ENCODE measurements at places on chromosomes 7 and 10. TPM values are rescaled to one million over a fixed set of nuclear protein-coding genes. Genes with fewer than 3 reads are reported as not detected.
A peak's percentile ranks its signal among the peaks of the same experiment; 100 is the strongest.

- no peaks in the 10 kb centered on the region for H3K27me3 ChIP-seq
- no peak overlapping the region for H3K27ac ChIP-seq
- no peaks in the 10 kb centered on the region for H3K36me3 ChIP-seq
- no peaks in the 10 kb centered on the region for H3K4me1 ChIP-seq
- H3K4me3 ChIP-seq: no peak overlapping the region
Observed at GRCh38 chr7:46672861-46673260, 751.8 kb upstream of the IGFBP3 start.

DNA sequence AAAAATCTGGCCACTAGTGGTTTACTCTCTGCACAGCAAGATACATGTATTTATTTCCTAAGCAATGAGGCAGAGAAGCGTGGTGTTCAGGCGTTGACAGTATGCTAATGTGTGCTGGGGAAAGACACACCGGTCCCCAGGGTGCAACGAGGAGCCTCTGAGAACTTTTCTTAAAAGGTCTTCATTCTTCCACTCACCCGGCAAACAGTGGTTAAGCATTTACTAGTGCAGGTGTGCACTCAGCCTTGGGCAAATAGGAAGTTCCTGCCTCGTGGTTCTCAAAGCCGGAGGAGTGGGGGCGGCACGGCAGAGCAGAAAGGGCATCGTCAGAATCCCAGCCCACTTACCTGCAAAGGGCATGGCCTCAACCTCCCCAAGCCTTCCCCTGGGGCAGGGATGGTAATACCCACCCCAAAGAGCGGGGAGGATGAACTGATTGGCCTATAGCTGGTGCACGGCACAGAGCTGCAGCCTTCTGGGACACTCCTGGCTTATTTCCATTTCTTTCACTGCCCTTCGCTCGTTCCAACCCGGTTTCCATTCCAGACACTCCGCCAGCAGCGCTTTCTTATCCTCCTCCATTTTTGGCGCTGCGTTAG is 184.3 kb upstream of the CTBP2 start:
- no peaks in the 10 kb centered on the region for H3K27me3 ChIP-seq
- H3K4me3 ChIP-seq: no peak overlapping the region
- DNase-seq: peak; percentile 45
- no peaks in the 10 kb centered on the region for H3K36me3 ChIP-seq

DNA sequence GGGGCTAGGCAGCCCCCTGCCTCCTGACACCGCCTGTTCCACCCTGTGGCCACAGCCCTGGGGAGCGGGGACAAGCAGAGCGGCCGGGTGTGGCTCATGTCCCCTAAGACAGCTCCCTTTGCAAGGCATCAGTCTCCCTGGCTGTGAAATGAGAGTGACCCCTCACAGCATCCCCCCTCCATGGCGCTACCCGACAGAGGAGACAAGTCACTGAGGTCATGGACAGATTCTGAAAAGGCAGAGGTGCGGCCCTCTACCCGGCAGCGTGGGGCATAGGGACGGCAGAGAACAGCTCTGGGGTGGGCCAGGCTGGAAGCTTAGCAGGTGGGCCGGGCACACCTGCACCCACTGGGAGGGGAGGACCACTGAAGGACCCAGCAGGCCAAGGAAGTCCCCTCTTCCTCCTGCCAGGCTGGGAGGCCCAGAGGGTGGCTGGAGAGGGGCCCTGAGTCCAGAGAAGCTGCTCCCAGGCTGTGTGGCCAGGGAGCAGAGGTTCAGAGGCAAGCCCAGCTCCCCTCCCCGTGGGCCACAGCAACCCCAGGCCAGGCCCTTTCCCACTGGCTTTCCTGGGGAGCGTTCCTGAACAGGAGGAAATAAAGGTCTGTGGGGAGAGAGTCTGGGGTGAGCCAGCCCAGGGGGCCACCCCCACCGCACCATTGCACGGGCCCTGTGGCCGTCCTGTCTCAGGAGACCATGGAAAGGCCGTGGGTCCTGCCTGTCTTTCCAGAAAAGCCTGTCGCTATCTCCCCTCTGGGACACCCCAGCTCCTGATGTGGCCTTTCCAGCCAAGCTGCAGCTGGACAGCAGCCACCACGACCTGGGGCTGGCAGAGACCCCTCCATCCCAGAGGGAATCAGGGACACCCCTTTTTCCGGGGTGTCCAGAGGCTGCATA is 1.7 kb downstream of the ADAP1 start:
- H3K4me3 ChIP-seq: no peak overlapping the region
- H3K4me1 ChIP-seq: peaks cover 15% of the 10 kb centered on the region
- no peaks in the 10 kb centered on the region for H3K27me3 ChIP-seq
- DNase-seq: no peak
- no peaks in the 10 kb centered on the region for H3K36me3 ChIP-seq

GRCh38 chr7:138025215-138026186 is 23.6 kb upstream of the CREB3L2 start:
- H3K36me3 ChIP-seq: no peaks in the 10 kb centered on the region
- H3K27me3 ChIP-seq: no peaks in the 10 kb centered on the region
- H3K4me1 ChIP-seq: no peaks in the 10 kb centered on the region
- H3K4me3 ChIP-seq: no peak overlapping the region

Gene OR2A12
- not detected for total RNA-seq

Gene SPACDR
- total RNA-seq: 1.5 TPM

DNA sequence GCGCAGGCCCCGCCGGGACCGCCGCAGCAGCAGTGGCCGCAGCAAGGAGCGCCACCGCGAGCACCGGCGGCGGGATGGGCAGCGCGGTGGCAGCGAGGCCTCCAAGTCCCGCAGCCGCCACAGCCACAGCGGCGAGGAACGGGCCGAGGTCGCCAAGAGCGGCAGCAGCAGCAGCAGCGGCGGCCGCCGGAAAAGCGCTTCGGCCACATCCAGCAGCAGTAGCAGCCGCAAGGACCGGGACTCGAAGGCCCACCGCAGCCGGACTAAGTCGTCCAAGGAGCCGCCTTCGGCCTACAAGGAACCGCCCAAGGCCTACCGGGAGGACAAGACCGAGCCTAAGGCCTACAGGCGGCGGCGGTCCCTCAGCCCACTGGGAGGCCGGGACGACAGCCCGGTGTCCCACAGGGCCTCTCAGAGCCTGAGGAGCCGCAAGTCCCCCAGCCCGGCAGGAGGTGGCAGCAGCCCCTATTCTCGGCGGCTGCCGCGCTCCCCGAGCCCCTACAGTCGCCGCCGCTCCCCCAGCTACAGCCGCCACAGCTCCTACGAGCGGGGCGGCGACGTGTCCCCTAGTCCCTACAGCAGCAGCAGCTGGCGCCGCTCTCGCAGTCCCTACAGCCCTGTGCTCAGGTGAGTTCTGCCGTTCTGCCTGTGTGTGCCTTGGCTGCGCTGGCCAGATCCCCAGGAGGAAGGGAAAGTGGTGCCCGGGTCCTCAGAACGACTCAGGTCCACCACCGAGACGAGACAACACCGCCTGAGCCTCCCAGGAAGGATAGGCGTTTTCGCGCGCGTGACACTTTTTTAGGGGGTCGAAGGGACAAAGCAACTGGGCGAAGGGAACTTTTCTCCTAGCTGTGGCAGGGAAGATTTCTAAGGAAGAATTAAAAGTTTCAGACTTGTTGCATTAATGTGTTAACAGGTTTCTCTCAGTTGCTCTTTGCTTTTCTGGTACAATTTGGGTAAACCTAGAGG is 1.5 kb downstream of the CDK13 start:
- peak; percentile 90 for DNase-seq
- peaks cover 27% of the 10 kb centered on the region for H3K36me3 ChIP-seq
- peaks cover 34% of the 10 kb centered on the region for H3K4me1 ChIP-seq

DNA sequence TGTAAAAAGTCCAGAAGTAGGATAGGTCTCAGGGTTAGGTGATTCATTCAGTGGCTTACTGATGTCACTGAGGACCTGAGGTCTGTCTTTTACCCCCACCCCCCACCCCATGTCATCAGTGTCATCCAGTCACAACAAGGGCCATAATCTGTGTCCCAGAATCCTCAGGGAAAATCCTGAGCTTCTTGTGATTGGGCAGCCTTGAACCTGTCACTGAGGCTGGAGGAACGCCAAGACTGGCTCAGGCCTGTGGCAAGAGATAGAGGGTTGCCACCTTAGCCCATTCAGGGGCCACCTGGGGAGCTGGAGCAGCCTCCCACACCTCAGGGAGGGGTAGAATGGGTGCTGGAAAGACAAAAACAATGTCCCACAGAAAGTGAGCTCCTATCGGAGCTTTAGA is 29.7 kb downstream of the NUB1 start:
- DNase-seq: no peak
- H3K4me1 ChIP-seq: no peaks in the 10 kb centered on the region
- peaks cover 8% of the 10 kb centered on the region for H3K36me3 ChIP-seq
- H3K27ac ChIP-seq: no peak overlapping the region
- H3K4me3 ChIP-seq: no peak overlapping the region

- no peak overlapping the region for H3K4me3 ChIP-seq
- no peak overlapping the region for H3K27ac ChIP-seq
- H3K27me3 ChIP-seq: no peaks in the 10 kb centered on the region
Observed at GRCh38 chr10:123323884-123324283, 169.7 kb downstream of the BUB3 start.

- no peaks in the 10 kb centered on the region for H3K36me3 ChIP-seq
- H3K27ac ChIP-seq: no peak overlapping the region
Observed at GRCh38 chr10:44028384-44029137, 356.3 kb downstream of the CXCL12 start.

DNA sequence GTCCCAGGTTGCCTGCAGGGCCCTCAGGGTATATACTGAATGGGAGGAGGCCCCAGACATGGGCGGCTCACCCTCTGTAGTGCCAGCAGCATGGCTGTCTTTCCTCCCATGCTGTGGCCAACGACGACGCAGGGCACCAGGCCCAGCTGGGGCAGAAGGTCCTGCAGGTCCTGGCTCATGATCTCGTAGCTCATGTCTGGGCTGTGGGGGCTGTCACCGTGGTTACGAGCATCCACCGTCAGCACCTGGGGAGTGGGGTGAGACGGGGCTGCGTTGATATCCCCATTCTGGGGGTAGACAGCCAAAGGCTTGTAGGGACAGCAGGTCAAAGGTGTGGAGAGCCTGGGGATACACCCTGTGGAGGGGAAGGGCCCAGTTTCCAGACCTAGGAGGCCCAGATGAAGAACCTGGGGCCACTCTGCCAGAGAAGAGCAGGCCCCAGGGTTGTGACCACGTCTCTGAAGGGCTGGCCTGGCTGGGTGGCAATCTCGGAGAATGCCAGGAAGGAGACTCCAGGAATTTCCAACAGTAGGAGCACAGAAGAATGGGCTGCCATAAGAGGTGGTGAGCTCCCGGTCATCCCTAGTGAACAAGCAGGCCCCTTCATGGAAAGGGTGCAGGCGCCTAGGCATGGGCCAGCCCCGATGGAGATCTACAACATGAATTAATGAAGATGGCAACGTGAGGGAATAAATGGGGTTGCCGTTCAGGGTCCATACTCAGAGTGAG is 947 bp downstream of the ABHD11 start:
- H3K36me3 ChIP-seq: no peaks in the 10 kb centered on the region
- H3K27me3 ChIP-seq: no peaks in the 10 kb centered on the region

- no peak for DNase-seq
- H3K36me3 ChIP-seq: peaks cover 9% of the 10 kb centered on the region
- H3K4me3 ChIP-seq: no peak overlapping the region
- H3K27ac ChIP-seq: no peak overlapping the region
- H3K4me1 ChIP-seq: peaks cover 17% of the 10 kb centered on the region
- H3K27me3 ChIP-seq: no peaks in the 10 kb centered on the region
Observed at GRCh38 chr10:62812672-62813439, 3.3 kb downstream of the EGR2 start.

- no peaks in the 10 kb centered on the region for H3K27me3 ChIP-seq
- H3K27ac ChIP-seq: no peak overlapping the region
- H3K36me3 ChIP-seq: no peaks in the 10 kb centered on the region
- no peak for DNase-seq
- no peak overlapping the region for H3K4me3 ChIP-seq
- H3K4me1 ChIP-seq: peaks cover 4% of the 10 kb centered on the region
Observed at GRCh38 chr7:26087321-26088091, 64.5 kb upstream of the NFE2L3 start.

GRCh38 chr10:65931291-65932070 is 994.4 kb upstream of the LRRTM3 start:
- H3K27me3 ChIP-seq: no peaks in the 10 kb centered on the region
- no peaks in the 10 kb centered on the region for H3K36me3 ChIP-seq
- no peak overlapping the region for H3K4me3 ChIP-seq
- no peak overlapping the region for H3K27ac ChIP-seq
- peaks cover 36% of the 10 kb centered on the region for H3K4me1 ChIP-seq
- no peak for DNase-seq

DNA sequence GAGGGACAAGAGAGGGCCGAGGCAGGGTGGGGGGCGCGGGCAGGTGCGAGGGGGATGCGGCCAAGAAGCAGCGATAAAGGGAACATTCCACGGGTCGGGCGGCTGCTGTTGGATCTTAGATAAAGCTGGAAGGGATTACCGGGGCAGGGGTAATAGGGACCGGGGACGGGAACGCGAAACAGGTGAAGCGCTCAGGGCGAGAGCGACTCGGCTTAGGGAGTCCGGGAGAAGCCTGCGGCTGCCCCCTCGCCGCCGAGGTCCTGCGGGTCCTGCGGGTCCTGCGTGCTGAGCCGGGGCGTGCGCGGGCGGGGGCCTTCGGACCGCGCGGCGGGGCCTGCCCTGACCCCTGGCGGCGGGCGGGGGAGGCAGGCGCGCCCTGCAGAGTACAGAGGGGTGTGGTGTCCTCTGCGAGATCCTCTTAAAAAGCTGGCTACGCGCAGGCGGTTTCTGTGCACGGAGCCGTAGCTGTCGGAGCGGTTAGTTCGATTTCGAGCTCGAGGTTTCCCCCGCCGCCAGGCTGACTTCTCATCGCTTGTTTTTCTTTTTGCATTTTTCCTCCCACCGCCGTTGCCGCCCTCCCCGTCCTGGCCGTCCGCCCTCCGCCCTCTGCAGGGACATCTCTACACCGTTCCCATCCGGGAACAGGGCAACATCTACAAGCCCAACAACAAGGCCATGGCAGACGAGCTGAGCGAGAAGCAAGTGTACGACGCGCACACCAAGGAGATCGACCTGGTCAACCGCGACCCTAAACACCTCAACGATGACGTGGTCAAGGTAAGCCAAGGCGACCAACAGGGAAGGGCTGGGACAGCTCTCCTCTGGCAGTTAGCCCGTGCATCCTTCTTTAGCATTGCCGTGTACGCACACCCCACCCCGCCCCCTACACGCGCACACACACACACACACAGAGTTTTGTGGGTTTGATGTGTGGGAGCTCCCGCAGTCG is 1.4 kb downstream of the CAV1 start:
- H3K4me3 ChIP-seq: peak overlapping the region; percentile 40
- DNase-seq: peak; percentile 76
- H3K4me1 ChIP-seq: peaks cover 9% of the 10 kb centered on the region
- no peaks in the 10 kb centered on the region for H3K36me3 ChIP-seq

DNA sequence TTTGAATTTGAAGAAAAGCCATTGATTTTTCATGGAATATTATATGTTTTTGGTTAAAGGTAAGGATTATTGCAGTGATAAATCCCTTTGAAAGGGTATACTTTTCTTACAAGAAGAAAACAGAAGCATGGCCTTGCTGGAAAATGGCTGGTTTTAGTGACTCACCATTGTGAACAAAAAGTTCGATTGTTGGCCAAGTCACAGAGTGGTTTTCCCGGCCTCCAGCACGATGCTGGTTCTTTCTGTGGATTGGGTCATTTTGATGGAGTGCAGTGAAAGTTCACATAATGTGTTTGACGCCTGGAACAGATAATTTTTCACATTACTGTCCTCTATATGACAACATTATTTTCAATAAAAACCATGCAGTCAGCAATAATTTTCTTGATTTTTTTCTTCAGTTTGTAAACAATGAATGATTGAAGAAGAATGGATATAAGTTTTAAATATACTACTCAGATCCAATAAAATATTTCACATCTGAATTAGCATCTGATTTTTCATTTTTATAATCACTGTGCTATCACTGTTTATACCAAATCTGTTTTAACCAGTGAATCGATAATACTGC is 60.9 kb downstream of the RBM20 start:
- H3K27ac ChIP-seq: no peak overlapping the region
- no peak for DNase-seq
- no peak overlapping the region for H3K4me3 ChIP-seq

Gene GPR85
- total RNA-seq: not detected

All from Karpas-422 (cell line).